Stimulated activated CD8-positive, alpha-beta memory T cell treated with anti-CD3 and anti-CD28 coated beads, Interleukin-4, amount 100 ng/mL, for 1 hour (primary cell): ENCODE measurements at places on chromosomes 11 and 22.

DNA sequence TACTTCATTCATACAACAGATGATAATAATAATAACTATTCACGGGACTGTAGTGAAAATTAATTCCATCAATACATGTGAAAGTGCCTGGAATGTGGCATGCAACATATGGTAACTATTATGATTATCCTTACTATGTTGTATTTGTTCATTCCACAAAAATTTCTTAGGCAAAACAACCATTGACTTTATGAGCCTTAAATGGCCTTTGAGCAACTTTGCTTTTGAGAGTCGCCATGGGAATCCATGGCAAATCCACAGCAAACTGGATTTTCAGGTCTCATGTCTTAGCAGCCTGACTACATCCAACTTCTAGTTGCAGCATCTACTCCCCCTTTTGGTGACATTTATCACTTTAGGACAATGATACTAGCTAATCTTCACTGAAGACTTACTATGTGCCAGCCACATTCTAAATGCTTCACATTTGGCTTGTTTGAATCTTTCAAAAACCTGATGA lies 56.8 kb downstream of the SLC1A2 start:
- no peak for DNase-seq

DNA sequence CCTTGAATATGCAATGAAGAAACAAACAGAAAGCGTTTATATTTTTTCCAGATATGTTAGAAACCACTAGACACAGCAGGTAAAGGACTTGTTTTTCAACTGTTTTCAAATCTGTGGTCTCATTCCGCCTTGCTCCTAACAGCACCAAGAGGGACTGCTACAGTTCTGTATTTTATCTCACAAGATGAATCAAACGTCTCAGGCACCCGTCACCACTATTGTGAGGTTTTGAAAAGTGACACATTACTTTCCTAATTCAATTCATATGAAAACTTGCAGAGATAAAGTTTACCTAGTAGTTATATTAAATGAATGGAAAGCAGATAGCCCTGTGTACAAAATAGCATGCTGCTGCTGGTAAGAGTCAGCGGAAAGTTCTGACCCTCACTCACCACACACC lies 386.3 kb downstream of the ETS1 start:
- no peak for DNase-seq

GRCh38 chr22:24417901-24418641 lies 9.3 kb upstream of the ADORA2A start:
- DNase-seq = no peak

GRCh38 chr22:37309211-37310074 lies 27.1 kb downstream of the CYTH4 start:
- DNase-seq = peak; percentile 27

DNA sequence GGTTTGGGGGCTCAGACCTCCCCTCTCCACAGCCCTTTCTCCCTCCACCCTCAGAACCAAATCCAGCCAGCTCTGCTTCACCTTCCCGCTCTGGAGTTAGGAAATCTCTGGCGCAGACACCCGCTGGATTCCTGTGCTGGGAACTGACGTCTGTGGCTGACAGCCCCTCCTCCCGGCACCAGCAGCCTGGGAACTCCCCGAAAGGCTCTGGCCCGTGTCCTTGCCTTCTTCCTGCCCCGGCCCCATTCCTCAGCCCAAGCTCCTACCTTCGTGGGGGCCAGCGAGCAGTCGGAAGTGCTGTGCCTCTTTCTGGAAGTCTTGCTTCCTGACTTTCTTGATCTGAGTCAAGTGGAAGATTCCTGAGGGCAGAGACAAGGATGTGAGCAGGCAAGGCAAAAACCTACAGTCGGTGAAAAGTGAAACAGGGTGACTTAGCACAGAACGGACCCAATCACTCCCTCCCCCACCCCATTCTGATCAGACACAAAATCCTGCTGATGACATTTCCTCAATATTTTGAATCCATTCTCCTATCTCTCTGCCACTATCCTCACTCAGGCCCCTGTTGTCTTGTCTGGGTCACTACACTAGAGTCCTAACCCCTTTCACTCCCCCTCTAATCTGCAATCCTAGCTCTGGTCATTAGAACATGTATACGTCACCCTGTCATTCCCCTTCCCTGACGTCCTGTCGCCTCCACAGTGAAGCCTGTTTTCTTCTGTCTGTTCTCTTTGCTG lies 34.1 kb downstream of the CHRDL2 start:
- DNase-seq = no peak
